NCI-H460 (cell line): ENCODE measurements at places on chromosomes 7 and 10.
A peak's percentile ranks its signal among the peaks of the same experiment; 100 is the strongest.

DNA sequence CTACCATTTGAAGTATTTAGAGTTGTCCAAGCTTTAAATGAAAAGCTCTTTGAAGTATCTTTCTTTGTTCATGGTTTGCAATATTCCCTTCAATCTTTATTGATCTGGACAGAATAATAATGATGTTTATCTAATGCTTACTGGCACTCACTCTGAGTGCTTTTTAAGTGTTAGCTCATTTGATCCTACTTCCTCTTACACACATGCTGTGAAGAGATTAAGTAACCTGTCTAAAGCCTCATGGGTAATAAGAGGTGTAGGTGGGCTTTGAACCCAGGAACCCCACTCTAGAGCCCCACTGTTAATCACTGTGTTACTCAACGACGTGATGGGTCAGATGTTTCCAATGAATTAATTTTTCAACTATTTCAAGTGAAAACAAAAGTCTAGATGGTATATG lies 31.1 kb upstream of the ADD3 start:
- DNase-seq: no peak

- peak; percentile 9 for DNase-seq
Observed at GRCh38 chr10:124532106-124532641, 70.6 kb downstream of the LHPP start.

DNA sequence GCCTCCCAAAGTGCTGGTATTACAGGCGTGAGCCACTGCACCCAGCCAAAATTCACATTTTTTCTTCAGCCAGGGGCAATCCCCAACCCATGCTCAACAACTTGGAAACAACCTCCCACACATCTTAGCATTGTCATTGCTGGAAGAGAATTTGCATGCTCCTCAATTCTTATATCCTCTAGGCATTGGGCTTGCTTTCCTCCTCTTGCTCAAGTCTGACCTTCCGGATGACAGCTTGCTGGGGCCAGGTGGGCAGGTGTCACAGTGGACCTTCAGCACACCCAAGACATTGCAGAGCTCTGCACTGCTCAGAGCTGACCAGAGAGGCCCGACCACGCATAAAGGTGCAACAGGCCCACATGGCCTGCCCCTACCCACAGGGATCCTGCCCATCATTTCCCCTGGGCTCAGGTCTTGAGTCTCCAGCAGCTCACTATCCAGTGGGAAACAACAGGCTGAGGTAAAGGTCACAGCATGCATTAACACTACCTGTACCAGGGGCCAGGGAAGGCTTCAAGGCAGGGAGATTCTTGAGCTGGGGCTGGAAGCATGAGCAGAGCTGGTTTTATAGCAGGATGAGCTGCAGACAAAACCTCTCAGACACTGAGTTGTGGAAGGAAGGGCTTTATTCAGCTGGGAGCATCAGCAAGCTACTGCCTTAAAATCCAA lies 6.8 kb upstream of the GPR15LG start:
- DNase-seq: no peak

DNA sequence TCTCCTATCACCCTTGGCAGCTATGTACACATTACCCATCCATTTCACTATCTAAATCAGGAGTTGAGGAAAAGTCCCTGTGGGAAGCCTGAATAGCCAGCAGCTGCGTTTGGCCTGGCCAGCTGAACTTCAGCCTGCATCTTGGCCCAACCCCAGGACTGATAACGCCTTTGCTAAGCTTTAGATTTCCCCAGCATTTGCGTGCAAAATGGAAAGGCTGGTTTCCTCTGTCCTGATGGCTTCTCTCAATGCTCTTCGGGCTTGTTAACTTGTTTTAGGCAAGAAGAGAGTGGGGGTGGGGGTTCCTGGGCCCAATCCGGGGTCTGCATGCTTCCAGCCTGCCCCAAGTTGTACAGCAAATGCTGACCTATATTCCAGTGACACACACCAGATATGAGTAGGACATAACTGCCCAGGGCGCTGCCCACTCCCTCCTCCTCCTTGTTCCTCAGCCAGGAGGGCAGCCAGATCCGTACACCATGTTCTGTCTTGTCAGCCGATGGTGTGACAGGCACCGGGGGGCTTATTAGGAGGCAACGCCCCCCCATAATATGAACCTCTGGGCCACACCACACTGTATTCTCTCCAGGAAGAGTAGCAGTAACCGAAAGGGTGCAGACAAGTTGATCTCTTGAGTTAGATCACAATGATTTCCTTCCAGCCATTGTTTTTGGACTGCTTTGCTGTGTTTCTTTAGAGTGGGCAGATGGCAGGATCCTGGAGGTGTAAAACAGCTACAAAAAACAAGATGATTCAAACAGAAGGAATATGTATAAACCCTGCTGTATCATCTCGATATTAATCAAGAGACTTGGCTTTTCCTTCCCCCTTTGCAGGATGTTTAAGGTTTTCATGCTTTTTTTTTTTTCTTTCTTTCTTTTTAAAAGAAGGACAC lies 339.0 kb downstream of the RNLS start:
- DNase-seq: no peak

DNA sequence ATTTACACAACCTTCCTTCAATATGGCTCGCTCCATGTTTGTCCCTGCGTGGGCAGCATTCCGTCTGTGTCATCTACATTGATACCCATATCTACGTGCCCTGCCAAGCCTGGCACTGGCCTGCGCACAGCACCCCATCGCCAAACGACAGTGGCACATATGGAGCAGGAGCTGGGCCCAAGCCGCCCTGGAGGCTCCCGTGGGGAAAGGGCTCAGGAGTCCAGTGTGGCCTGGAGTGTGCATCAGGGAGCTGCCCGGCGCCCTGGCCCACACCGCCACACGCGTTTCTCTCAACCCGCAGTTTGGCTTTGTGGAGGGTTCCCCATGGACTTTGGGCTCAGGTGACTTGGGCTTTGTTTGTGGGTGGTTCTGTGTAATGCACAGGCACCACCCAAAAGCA lies 273.2 kb downstream of the PTPRN2 start:
- no peak for DNase-seq

DNA sequence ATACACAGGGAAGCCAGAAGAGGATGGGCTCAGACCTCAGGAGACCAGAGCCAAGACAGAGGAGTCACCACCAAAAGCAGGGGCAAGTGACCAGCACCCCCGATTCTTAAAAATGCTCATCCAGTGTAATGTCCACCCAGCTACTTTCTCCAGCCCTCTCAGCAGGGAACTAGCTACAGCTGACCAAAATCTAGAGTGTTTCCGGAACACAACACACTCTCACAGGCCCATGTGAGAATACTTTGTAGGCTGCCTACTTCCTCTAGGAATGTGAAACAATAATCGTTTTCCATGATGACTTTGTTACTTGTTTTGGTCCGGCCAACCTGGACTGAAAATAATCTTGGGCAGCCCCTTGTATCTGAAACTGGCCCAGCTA lies 14.5 kb downstream of the PSAP start:
- no peak for DNase-seq

DNA sequence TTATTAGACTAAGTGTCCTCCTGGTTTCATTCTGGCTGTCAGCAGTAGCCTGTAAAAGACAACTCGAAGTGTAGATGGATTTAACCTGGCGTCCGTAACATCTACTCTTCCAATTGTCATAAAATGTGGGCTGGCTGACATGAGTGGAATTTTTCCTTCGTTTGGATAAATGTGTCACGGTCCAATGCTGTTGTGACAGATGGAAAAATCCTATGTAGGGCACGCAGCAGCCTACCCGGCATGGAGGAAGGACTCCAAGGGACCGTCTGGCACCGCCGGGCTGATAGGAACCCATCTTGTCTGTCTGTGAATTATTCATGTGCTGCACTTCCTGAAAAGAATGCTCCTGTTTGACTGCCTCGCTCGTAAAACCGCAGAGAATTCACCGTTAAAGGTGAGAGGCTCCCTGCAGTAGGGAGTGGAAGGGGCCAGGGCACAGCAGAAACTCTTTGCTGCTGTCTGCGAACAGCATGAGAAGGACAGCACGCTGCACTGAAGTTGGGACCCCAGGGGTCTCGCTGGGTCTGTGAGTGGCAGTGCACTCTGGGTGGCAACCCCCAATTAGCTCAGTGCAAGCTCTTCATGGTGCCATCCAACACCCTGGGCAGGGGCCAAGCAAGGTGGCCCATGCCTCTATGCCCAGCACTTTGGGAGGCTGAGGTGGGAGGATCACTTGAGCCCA lies 1.6 kb upstream of the ORAI2 start:
- no peak for DNase-seq

GRCh38 chr10:80075781-80076180 lies 2.7 kb upstream of the TMEM254 start:
- no peak for DNase-seq

- no peak for DNase-seq
Observed at GRCh38 chr10:72692994-72693781, 1.2 kb downstream of the MCU start.

GRCh38 chr7:115475761-115476385 lies 554.0 kb downstream of the MDFIC start:
- no peak for DNase-seq
